CD4-positive, alpha-beta T cell treated with Interleukin-15 for 4 hours (primary cell): ENCODE measurements at places on chromosomes 1 and 21.

DNA sequence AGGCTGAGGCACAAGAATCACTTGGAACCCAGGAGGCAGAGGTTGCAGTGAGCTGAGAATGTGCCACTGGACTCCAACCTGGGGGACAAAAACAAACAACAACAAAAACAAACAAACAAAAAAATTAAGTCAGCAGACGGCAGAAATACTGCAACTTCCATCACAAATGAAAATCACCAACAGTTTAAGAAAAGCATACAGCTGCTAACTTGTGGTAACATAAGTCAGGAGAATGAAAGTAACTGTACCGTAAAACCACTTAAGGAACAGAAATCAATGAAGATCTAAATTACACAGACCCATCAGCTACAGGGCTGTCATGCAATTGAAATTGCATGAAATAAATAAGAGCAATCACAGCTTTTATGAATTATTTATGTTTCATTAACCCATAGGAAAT, 25.0 kb downstream of the MCOLN2 start:
- DNase-seq, result no peak

- DNase-seq, result peak; percentile 91
Measured at GRCh38 chr21:39387461-39388037, 38.7 kb upstream of the HMGN1 start.

GRCh38 chr1:110021285-110021684, 13.1 kb upstream of the STRIP1 start:
- DNase-seq, result no peak

DNA sequence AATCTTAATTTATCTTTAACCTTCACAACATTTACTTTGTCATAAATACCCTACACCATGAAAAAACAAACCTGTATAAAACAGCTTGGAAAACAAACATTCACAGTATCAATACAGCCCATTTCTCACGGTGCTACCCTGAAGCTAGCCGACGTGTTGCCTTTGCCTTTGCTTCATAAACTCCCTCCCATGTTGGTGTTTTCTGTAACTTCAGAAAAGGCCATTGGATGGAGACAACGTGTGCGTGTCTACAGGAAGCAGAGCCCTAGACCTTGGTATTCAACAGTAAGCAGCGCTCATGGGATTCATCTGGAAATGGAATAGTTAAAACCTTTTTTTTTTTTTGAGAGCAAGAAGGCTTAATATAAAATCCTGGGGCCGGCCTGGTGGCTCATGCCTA, 7.2 kb upstream of the PRDM15 start:
- no peak for DNase-seq

DNA sequence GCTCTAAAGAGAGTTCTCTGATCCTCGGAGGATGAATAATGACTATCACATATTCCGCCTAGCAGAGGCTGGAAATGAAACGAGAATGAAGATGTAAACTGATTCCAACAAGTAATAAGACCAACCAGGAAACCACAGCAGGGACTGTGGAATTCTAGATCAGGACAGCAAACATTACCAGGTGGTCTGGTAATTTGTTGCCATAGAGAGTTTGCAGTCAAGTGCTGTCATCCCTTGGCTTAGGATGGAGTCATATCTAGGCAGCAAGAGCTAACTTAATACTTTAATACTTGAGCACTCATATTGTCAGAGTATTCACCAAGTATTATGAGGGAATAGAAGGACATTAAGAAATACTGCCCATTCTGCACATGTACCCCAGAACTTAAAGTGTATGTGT, 45.1 kb upstream of the MUTYH start:
- DNase-seq, result no peak

- no peak for DNase-seq
Measured at GRCh38 chr1:161439280-161440232, 65.7 kb upstream of the FCGR2A start.

- DNase-seq, result no peak
Measured at GRCh38 chr21:44260791-44261631, 686 bp downstream of the DNMT3L start.

GRCh38 chr1:1318131-1318652, 6.3 kb downstream of the INTS11 start:
- DNase-seq, result no peak

- DNase-seq, result no peak
Measured at GRCh38 chr1:210323957-210324356, 4.7 kb upstream of the HHAT start.

- DNase-seq, result no peak
Measured at GRCh38 chr1:67647036-67647798, 37.8 kb upstream of the GADD45A start.

DNA sequence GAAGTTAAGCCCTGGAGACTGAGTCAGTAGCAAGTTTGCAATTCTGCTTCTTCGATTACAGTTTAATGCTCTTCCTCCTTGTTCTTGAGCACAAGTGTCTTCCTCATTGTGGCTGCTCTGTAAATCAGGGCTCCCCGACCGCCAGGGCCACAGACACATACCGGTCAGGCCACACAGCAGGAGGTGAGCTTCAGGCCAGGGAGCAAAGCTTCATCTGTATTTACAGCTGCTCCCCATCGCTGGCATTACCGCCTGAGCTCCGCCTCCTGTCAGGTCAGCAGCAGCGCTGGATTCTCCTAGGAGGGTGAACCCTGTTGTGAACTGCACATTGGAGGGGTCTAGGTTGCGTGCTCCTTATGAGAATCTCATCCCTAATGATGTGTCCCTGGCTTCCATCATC, 1.7 kb upstream of the TRAPPC10 start:
- DNase-seq, result no peak

- no peak for DNase-seq
Measured at GRCh38 chr1:85501355-85501898, 36.5 kb upstream of the DDAH1 start.

DNA sequence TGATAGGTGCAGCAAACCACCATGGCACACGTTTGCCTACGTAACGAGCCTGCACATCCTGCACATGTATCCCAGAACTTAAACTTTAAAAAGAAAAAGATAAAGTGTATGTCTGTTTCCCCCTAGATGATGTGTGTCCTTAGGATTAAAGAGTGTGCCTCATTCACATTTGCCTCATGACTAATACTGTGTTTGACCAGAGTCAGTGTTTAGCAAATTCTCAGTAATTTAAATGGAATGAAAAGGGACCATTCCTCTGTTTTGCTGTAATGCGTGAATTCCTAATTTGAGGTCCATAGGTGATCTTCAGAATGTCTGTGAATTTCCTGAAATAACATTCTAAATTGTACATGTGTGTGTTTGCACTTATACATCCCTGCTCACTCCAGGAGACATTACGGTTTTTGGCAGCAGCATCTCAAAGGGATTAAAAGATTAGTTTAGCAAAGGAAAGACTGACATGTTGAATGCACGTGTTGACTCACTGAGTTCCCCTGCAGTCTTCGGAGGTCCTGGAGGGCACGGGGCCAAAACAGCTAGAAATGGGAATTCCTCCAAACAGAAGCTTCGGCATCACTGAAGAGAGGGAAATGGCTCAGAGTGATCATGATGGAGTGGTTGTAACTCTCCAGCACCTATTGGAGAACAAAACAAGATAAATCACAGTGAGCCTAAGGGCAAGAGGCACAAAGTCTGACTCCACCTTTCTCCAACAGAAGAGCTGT, 19.1 kb upstream of the SLC35F3 start:
- no peak for DNase-seq

- DNase-seq, result peak; percentile 24
Measured at GRCh38 chr1:36109041-36109679, 15.9 kb downstream of the COL8A2 start.

GRCh38 chr21:45209685-45210284, 77.9 kb downstream of the POFUT2 start:
- DNase-seq, result no peak

DNA sequence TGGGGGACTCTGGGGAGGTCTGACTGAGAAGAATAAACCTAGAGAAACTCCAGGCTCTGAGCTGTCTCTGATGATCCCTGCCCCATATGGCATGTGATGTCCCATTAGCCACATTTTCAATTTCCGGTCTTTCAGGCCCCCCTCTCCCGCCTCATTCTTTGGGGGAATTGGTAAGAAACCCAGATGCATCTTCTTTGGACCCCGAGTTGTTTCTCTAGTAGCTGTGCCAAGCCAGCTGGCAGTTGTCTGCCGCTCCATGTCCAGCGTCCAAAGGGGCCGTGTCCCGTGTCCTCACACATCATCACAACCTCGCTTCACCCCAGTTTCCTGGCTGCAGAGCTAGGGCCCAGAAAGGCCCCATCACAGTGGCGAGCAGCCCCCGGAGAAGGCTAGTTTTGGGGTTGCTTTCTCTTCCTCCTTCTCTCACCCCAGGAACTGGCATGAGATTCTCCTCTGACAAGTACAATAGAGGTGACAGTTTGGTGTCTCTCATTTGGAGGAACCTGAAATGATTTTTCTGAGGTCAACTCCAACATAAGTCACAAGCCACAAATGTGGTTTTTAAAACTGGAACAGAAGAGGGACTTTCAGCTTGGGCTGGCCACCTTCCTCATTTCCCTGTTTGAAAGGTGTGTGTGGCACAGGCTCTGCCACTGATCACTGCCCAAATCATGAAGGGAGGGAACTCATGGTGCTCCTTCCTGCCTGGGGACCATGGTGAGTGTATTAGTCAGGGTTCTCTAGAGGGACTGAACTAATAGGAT, 6.4 kb upstream of the GPR157 start:
- DNase-seq, result no peak

DNA sequence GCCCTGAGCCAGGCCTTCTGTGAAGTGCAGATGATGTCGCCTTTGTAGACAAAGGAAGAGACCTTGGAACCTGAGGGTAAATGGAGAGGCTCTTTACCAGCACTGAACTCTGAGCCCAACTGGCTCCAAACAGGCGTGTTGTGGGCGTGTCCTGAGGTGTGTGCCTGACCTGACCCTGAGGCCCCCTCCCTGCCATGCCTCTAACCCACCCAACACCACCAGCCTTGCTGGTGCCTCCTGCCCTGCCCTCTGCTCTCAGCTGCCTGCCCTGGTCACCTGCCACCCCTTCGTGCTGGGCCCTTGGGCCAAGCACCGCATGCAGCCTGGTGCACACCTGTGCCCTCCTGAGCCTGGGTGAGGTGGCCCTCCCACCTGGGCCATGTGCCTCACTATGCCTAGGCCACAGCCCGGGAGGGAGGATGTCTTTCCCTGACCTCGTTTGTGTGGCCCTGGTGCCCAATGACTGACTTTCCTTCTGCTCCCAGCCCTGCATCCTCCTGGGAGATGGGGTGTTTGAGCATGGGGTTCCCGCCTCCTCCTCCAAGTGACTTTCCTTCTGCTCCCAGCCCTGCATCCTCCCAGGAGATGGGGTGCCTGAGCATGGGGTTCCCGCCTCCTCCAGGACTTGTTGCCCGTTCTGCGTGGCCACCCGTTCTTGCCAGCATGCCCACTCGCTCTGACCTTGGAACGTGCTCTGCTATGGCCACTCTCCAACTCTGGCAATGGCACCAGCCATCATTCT, 157.0 kb downstream of the PCBP3 start:
- no peak for DNase-seq

GRCh38 chr1:25580927-25581326, 35.7 kb upstream of the MAN1C1 start:
- DNase-seq, result no peak

DNA sequence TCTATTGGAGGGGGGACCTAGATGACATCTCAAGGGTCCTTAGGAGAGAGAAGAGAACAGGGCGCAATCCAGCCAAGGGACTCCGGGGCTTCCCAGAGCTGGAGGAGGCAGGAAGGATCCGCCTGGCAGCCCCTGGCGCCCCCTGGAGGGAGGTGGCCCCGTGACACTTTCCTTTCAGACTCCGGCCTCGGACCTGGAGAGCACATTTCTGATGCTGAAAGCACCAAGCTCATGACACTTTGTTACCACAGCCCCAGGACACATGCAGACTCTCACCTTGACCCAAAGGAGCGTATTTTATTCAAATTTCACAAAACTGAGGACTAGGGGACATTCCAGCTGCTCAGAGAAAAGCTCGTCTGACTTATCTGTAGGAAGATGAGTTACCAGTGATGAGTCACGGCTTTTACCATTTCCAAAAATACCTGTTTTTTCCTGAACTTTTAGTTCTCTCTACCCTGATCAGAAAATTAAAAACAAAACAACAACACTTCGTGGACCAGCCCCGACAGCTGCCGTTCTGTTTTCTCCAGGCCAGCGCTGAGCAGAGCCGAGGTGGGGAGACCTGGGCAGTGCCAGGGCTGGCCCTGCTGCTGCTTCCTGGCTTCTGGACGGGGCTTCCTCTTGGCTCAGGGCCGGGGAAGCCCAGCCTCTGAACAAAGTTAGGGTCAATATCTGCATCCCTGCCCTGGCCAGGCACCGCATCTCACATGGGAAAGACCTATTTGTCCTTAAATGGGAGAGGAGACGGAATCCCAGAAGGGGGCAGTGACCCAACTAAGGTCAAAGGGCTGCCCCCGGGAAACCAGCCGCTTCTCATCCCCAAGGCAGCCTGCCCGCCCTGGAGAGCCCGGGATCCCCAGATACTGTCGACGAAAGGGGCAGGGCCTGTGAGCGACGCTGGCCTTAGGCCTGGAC, 21.6 kb upstream of the POFUT2 start:
- DNase-seq, result peak; percentile 34

GRCh38 chr21:29030909-29031308, 6.4 kb downstream of the USP16 start:
- no peak for DNase-seq
